AG08396 (cell line): ENCODE measurements at places on chromosomes 5 and 9.
A peak's percentile ranks its signal among the peaks of the same experiment; 100 is the strongest.

DNA sequence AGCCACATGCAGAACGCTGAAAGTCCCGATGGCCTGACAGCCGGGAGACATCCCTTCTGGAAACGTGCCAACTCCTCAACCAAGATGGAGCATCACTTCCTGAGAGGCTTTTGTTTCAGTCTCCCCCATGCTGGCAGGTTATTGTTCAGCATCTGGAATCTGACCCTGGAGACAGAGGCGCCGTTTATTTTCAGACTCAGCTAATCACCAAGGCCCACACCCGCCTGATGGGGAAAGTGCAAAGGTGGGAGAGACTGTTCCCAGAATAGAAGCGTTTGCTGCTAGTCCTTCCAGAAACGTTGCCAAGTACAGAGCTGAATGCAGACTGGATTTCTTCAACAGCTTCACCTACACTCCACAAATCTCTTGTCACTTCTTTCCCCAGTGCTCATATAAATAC lies 41.8 kb upstream of the S1PR3 start:
- DNase-seq = peak; percentile 15

- no peak for DNase-seq
Measured at GRCh38 chr9:129365196-129365595, 187.1 kb upstream of the IER5L start.

- no peak for DNase-seq
Measured at GRCh38 chr5:126920291-126920690, 110.1 kb downstream of the MARCHF3 start.

DNA sequence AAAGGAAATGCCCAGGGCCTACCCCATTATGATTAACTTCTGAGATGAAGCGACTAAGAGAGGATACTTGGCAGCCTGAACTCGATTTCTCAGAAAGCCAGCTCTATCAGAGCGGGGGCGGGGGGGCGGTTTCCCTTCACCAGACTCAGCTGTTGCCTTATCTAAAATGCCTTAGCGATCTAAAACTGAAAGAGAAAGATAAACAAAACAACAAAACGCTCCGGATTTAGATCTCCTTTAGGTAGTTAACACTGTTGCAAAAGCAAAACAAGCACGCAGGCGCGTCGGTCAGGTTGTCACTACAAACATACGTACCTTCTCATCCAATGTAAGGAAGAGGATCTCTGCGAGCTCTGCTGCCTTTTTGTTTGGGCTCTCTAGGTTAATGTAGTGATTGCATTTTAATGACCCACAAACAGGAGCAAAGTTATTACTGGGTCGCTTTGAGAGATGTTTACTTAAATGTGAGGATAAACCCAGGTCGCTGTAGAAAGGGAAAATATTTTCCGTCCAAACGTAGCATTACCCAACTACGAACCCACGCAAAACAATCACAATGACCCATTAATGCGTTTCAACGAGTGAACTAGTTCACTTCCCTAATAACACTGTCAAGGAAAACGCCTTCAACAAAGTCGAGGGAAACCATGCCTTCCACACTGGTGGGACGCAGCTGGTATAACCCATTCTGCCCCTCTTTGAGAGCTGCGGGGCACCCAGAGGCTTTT lies 982 bp downstream of the EPB41L4A start:
- DNase-seq = no peak

GRCh38 chr5:125715216-125715615 lies 708.0 kb upstream of the GRAMD2B start:
- DNase-seq = no peak

DNA sequence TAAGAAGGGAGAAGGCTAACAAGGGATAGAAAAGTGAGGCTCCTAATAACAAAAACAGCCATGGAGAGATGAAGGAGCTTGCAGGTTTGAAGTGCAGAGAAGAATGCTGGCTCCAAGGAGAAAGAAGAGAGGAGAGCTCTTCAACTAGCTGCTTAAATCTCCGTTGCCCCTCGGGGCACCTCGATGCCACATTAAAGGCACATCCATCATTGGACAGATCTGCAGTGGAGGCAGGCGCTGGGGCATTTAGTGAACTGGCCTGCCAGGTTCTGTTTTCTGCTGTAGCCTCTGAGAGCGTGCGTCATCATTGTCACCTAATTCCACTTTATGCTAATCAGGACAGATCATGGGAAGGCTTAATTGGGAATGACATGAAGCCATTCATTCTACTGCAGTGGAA lies 1426.2 kb upstream of the WWC1 start:
- DNase-seq = no peak

GRCh38 chr5:160133918-160134304 lies 14.7 kb upstream of the PWWP2A start:
- DNase-seq = no peak

DNA sequence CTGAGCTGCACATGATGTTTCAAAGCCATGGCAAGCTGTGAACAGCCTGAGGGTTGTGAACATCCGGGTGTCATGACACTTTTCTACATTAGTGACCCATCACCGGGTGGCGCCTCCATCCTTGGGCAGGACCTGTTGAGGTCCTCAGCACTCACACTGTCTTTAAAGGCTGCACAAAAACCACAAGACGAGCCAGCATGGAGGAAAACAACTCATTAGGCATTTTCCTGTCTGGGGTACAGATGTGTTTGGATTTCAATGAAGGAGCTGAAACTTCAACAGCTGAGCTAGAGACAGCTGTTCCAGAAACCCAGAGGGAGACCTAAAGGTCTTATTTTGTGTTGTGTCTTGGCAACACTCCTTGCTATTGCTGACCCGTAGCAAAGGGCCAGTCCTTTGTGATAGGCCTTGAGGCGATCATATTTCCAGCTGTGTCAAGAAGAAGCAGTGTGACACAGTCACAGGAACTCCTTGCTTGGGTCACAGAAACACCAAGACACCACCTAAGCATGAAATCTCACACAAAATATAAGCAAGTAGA lies 151.8 kb upstream of the VLDLR start:
- DNase-seq = no peak
